ENCODE measurements at places on chromosomes 5 and 9.

DNA sequence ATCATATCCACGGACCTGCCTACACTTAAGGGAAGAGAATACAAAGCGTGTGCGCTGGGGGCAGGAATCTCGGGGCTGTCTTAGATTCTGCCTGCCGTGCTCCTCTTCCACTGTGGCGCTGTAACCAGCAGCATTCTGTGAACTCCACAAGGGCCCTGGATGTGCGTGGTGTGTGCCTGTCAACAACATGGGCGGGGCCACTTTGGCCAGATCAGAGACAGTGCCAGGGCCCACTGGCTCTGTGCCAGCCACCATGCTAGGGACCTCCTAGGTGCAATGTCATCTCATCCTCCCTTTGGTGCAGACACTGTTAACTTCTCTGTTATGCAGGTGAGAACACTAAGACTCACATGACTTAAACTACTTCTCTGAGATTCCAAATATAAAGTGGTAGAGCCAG, 113.7 kb downstream of the COL23A1 start:
- DNase-seq: no peak

- no peak for DNase-seq
Observed at GRCh38 chr9:113559834-113560800, 96.6 kb downstream of the RGS3 start.

GRCh38 chr5:144711172-144711571, 540.5 kb downstream of the KCTD16 start:
- DNase-seq: no peak

GRCh38 chr5:101431201-101431600, 528.1 kb upstream of the ST8SIA4 start:
- DNase-seq: no peak

DNA sequence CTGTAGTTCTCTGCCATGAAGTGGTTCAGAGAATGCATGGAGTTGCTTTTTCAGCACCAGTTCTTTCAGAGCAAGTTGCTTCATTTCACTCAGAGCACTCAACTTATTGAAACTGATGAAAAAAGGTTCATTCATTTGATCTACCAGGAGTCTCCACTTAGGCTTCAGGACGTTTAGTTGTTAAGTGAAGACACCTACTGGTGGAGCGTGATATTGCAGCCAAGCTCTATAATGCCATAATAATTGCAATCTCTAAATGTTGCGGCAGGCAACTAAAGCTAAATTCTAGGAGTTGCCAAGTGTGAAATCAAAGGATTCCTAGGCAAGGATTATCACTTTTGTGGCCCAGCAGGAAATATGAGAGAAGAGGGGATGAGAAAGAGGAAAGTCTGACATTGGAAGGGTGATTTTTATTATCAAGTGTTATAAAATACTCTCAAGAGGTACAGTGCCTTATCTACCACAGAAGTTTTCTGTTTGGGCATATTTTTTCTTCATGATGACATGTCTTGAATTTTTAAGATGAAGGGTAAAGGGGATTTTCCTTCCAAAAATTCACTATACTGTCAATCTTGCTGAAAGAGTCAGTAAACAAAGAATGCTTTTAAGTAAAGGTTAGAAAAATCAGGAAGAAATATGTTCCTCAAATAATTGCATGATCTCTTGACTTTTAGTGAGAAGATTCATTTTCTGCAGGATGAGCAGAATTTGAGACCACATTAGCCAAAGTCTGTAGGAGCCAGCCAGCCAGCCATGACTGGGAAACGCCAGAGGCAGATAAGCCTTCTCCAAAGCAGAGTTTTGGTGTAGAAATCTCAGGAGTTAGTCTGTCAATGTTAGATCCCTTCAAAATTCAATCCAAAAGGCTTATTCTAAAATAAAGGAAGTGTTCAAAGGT, 83.4 kb downstream of the SH3PXD2B start:
- peak; percentile 69 for DNase-seq

- no peak for DNase-seq
Observed at GRCh38 chr5:122022966-122023365, 55.1 kb downstream of the LOX start.

DNA sequence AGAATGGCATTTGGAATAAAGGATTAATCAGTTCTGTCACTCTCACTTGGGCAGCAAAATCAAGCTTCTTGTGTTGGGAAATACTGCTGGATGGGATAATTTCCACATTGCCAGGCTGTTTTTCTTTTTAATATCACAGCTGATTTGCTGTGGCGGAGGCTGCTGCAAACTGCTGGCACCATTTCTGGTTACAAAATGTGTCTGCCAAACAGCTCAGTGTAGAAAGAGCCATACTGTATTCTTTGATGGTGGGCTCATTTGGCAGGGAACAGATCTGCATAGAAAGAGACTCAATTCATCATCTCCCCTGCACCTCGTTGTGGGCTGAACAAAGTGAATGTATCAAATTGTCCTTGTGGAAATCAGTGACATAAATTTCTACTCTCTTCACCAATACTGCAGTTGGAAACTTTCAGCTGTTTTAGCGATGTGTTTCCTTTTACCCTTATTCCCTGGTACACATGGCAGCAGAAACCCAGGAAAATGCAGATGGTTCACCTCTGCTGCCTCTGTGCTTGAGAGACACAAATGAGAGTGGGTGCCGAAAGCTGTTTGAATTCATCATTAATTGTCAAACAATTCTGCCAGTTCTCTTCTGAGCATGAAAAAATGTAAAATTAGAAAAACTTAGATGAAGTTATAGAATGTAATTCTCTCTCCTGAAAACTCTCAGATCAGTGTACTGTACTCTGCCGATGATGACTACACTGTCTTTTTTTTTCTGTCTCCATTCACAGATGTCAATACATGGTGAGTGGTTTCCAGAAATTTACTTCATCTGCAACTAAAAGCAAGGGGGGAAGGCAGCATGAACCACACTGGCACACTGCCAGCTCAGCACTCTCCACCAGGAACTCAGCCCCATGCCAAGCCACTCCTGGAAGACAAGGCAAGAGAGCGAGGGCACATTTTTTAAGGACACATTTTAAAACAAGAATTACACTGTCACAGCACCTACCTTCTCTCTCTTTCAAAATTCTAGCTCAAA, 75.0 kb downstream of the HMHB1 start:
- no peak for DNase-seq

DNA sequence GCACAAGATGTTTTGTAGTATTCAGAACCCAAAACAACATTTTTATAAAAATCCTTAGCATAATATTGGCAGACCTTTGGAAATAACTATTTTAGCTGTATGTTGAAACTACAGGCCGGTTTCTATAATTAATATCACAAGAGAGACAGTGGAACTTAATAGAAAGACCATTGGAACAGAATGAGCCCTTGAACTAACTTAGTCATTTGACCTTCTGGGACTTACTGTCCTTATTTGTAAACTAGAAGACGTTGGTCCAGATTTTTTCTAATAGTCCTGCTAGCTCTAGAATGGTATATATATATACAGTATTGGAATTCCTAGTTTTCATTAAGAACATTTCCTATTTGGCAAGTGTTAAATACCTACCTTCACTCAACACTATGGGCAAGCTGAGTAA, 69.5 kb upstream of the ALDH1A1 start:
- no peak for DNase-seq

DNA sequence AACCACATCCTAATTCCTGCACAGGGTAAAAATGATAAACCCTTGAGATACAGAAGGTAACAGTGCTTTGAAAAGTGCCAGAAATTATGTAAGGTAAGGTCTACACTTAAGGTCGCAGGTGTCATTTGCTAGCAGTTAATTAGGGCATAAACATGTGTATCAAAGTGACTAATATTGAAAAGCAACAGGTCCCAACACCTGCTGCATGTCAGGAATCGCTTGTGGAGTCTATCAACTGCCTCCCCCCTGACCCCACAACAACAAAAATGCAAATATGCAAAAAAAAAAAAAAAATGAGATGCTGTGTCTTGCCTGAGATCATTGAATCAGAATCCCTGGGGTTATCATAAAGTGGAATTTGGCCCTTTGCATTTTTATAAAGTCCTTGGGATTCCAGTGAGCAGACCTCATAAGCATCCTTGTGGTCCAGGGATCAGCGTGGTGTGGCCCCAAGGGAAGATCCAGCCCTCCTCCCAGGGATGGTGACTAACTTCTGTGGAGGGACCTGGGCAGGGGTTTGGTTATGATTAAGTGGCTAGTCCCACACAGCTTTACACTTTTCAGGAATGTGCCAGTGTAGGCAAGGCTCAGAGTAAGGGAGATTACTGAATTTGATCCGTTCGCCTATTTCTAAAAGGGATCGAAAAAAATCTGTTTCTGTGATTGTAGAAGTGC, 92.5 kb upstream of the TNFSF8 start:
- DNase-seq: no peak

GRCh38 chr5:11009576-11009975, 248.5 kb upstream of the DAP start:
- no peak for DNase-seq

DNA sequence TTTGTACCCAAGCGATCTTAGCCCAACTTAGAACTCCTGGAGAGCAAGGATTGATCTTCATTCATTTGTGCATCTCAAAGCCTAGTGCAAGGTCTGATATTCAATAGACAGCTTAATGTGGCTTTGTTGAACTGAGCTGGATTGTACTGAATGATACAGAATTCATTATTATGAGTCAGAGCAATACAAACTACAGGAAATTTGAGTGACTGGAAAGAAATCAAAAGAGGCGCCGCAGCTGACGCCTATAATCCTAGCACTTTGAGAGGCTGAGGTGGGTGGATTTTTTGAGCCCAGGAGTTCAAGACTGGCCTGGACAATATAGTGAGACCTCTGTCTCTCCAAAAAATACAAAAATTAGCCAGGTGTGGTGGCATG, 58.6 kb downstream of the ENC1 start:
- DNase-seq: no peak

GRCh38 chr5:90020575-90021538, 388.7 kb downstream of the CETN3 start:
- DNase-seq: no peak

- no peak for DNase-seq
Observed at GRCh38 chr9:110357505-110357904, 19.8 kb upstream of the TXNDC8 start.

DNA sequence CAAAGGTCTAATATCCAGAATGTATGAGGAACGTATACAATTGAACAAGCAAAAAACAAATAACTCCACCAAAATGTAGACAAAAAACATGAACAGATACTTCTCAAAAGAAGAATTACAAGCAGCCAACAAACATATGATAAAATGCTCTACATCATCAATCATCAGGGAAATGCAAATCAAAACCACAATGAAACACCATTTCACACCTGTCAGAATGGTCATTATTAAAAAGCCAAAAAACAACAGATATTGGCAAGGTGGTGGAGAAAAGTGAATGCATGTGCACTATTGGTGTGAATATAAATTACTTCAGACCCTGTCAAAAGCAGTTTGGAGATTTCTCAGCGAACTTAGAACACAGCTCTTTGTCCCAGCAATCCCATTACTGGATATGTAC, 313.8 kb downstream of the ARRDC3 start:
- no peak for DNase-seq
